ENCODE measurements at places on chromosomes 6 and 20.

DNA sequence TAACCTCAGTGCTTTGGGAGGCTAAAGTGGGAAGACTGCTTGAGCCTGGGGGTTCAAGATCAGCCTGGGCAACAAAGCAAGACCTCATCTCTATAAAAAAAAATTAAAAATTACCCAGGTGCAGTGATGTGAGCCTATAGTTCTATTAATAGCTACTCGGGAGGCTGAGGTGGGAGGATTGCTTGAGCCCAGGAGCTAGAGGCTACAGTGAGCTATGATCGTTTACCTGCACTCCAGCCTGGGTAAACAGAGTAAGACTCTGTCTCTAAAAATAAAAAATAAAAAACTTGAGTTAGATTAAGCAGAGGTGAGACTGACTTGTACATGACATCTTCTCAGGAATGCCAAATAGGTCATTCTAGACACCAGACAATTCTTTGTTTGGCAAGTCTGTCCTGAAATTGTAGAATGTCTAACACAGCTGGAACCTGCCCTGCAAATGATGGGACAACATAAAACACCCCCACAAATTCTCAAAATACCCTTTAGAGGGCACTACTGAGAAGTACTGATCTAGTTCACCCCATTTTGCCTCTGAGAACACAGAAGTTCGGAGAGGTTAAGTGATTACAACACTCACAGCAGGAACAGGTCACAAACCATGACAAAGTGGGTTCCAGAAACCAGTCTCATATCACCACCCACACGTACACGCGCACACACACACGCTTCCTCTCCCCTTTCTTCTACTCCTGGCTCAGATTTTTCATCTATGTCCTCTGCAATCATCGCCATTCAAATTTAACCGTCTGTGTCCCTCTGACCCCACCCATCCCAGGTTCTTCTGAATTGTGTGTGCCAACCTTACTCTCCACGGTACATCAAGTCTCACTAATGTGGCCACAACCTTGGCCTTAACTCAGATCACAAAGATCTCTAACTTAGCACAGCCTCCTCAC, 38.3 kb downstream of the ARHGAP18 start:
- DNase-seq: no peak

GRCh38 chr6:67358241-67358640, 1276.8 kb upstream of the ADGRB3 start:
- no peak for DNase-seq

DNA sequence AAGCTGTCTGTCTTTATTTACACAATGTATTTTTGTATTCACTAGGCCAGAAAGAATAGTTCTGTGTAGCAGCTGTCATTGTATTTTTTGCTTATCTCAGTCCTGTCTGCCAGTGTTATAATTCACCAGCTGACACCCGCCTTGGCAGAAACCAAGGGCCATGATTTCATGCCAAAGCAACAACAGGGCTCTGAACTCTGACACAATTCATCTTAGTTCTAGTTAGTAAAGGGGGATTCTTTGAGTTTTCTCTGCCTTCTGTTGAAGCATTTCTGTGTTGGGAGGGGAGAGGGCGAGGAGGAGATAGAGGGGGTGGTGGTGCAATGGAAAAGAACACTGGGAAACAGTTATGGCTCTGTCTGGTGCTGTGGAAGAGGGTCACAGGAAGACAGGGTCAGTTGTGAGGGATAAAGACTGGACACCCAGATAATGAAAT, 684.6 kb upstream of the MARCKS start:
- DNase-seq: no peak

- no peak for DNase-seq
These were observed 1.0 kb upstream of the LY6G6D start for GRCh38 chr6:31713991-31714684.

DNA sequence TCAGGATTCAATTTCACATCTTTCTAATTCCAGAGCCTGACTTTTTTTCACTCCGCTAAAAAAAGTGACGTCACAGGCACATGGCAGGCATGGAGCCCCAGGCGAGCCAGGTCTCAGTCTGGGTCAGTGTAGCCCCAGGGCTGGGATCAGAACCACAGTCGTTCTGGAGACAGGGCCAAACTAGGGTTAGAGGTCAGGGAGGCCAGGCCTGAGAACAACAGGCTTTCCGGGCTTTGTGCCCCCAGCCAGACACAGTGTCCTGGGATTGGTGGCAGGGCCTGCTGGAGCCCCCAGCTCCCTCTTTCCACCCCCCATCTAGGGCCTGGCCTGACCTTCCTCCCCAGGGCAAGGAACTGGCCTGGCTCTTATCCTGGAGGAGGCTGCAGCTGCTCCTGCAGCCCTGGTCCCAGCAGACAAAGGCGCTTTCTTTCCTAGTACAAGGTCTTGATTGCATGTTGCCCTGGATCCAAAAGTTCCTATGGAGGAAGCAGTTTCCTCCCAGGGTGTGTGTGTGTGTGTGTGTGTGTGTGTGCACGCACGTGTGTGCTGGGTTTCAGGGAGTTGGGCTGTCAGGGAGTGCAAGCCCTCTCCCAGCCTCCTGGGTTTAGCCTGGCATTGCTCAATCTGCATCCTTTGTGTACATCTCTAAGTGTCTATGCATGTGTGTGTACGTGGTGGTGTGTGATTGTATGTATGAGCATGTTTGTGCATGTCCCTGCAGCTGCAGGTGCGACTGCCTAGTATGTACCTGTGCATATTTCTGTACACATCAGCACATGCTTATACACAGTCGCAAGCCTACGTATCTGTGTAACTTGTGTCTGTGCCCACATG, 26.5 kb upstream of the EMILIN3 start:
- DNase-seq: no peak

DNA sequence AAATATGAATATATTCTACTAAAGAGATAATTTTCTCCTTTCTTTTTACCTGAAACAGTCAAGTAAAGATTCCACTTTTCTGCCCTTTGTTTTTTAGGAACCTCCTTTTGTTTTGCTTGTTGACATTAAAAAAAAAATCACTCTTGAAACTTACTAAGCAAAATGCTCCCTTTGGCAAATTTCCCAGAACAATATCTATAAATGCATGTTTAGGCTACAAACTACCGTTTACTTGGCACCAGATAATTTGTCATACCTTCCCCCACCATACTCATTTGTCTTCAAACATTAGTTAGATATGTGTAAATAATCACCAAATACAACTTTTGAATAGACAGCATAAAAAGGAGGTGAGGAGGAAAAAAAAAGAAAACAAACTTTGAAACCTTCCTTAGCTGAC, 604.7 kb downstream of the RFPL4B start:
- DNase-seq: no peak

- DNase-seq: no peak
These were observed 1.2 kb downstream of the MAK start for GRCh38 chr6:10837009-10837621.

- no peak for DNase-seq
These were observed 86.4 kb upstream of the CBLN4 start for GRCh38 chr20:56091628-56092234.

DNA sequence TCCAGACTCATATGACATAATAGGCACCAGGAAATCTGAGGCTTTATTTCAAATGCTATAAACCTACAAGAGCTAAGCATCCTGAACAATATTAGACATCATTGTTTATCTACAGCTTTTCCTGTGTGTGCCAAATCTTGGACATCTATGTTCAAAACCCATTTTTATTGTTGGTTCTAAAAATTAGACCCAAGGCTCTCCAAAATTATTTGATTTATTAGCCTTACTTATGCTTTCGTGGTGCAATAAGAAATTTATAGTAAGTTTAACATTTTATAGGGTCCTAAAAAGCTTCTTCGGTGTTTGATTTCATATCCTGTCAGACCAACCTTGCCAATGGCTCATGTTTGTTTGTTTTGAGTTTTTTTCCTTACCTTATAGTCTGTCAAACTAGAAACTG, 1014.5 kb upstream of the MANEA start:
- no peak for DNase-seq

- no peak for DNase-seq
These were observed 175.3 kb upstream of the CST7 start for GRCh38 chr20:24773751-24774201.

DNA sequence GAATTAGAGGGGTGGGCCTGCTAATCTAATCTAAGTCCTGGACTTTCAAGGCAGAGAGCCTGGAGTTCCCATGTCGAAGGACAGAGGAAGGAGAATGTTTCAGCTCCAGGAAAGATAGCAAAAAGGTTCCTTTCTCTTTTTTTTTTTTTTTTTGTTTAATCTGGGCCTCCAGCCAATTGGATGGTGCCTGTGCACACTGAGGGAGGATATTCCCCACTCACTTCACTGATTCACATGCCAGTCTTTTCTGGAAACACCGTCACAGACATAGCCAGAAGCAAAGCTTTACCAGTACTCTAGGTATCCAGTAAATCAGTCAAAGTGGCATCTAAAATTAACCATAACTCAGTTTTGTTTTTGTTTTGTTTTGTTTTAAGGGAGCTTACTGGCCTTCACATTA, 721.1 kb downstream of the TENT5A start:
- no peak for DNase-seq

DNA sequence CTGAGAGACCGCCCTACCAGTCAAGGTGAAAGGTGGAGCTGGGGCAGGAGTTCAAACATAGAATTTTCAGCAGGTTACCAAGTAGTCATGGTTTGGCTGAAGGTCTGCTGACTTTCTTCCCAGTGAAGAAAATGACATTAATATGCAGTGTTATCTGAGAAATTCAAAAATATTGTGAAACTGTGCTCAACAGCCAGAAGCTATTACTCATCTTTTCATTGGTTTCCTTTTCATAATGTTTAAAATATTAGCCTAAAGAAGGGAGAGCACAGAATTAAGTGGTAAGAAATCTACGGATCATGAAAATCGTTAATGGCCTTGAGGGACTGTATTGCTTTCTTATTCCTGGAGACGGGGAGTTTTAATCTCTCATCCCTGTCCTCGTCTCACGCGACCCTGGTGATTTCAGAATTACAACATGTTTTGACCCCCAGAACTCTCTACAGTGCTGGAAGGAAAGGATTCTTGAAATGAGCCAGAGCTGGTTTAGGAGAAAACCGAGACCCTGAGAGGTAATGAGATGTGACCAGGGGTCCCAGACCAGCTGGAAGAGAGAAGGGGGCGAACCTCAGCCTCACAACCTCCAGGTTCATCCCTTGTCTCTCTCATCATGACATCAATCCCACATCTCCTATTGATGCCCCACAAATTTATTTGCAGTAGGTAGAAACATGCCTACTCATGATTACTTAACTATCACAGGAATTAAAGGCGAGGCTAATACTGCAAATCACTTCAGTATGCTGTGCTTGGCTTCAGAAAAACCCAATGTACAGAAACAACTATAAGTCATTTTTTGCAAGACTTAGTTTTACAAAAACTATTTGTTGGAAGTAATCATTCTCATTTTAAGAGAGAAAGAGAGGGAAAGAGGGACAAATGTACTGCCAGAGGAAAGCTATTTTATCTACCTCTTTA, 209.5 kb downstream of the FNDC1 start:
- DNase-seq: no peak

GRCh38 chr6:126963077-126963809, 155.2 kb upstream of the RSPO3 start:
- no peak for DNase-seq
